ENCODE measurements at places on chromosomes 5 and 9. TPM values are rescaled to one million over a fixed set of nuclear protein-coding genes. Genes with fewer than 3 reads are reported as not detected.

DNA sequence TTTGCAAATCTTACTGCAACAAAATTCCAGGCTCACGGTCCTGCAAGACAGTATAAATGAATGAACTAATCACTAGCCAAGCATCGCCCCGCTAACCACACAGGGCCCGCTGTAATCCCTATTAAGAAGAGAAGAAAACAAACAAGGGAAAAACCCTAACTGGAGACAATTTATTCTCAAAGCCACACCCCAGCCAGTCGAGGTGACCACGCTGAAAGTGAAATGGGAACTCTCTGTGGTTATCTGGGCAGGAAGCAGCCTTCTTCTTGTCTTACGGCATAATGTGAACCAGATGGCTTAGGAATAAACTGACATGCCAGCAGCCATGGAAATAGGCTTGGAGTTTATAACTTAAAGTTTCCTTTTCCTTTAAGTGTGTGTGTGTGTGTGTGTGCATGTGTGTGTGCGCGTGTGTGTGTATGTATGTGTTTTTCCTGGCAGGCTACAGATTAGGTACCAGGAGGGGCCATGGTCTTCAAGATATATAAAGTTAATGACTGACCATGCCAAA is 120.2 kb downstream of the SEMA6A start:
- no peak for DNase-seq

DNA sequence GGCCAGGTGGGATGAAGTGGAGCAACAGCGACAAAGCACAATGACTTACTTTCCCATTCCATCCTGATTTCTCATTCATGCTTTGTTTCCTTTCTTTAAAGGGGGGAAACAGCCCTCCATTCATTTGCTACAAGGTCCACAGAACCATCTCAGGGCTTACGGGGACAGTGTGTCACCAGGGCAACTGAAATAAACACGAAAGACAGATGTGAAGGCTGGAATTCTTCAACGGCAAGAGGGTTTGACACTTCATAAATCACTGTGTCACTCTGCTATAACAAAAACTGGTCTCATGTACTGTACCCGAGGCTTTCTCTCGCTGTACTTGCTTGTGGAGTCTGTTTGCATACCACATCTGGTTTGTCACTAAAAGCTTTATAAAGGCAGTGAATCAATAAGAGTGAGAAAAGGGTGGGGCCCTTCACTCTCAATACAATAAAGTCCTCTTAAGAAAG is 150.8 kb downstream of the EFNA5 start:
- no peak for DNase-seq

GRCh38 chr9:74875656-74876055 is 12.1 kb downstream of the TRPM6 start:
- no peak for DNase-seq

- no peak for DNase-seq
Observed at GRCh38 chr5:61472172-61472958, 140.3 kb downstream of the ZSWIM6 start.

GRCh38 chr5:150270541-150271295 is 18.9 kb downstream of the CAMK2A start:
- no peak for DNase-seq

DNA sequence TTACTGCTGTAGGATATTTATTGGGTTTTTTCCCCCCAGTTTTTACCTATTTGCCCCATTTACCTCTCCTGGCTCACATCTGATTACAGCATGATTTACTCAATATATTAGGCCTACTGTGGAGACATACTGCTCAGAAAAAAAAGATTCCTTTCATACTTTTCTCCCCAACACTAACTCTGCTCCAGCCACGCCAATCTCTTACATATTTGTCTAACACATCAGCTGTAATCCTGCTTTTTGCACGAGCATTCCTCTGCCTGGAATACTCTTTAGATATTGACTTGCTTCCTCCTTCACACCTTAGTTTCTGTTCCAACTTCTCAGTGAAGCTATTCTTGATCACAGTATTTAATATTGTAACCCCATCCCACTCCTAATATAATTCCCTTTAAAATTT is 158.1 kb upstream of the VCAN start:
- no peak for DNase-seq

GRCh38 chr5:16492398-16493140 is 27.0 kb upstream of the ZNF622 start:
- no peak for DNase-seq

GRCh38 chr5:3353561-3353960 is 242.1 kb upstream of the IRX1 start:
- DNase-seq: no peak

DNA sequence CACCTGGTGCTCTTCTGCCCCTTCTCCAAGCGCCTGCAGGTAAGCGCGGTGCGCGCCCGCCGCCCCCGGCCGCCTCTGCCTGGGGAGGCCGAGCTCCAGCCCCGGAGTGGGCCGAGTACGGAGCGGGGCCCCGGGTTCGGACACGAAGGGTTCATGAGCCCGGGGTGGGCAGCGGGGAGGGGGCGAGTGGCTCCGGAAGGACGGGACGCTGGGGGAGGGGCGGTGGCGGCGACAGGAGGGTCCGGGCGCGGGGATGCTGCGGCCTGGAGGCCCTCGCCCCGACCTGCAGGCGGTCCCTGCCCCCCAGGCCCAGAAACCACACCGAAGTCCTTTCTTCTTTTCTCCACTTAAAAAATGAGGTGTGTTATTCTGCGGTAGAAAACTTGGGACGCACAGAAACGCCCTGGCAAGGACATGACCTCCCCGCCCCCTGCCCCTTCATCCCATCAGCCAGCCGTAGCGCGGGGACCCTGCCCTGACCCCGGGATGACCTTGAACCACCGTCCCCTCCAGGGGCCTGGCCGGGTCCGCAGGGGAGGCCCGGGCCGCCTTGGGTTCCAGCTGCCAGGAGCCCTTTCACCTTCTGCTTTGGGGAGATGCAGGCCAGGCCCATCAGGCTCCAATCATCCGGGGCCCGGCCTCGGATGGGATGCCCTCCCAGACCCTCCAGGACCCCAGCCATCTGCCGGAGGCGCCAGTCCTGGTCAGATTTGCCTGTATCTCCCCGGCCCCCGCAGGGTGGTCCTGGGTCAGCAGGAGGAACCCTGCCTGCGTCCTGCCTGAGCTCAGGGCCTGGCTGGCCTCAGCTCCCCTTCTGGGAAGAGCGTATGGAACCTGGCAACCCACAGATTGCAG is 545 bp downstream of the DIPK1B start:
- DNase-seq: no peak

DNA sequence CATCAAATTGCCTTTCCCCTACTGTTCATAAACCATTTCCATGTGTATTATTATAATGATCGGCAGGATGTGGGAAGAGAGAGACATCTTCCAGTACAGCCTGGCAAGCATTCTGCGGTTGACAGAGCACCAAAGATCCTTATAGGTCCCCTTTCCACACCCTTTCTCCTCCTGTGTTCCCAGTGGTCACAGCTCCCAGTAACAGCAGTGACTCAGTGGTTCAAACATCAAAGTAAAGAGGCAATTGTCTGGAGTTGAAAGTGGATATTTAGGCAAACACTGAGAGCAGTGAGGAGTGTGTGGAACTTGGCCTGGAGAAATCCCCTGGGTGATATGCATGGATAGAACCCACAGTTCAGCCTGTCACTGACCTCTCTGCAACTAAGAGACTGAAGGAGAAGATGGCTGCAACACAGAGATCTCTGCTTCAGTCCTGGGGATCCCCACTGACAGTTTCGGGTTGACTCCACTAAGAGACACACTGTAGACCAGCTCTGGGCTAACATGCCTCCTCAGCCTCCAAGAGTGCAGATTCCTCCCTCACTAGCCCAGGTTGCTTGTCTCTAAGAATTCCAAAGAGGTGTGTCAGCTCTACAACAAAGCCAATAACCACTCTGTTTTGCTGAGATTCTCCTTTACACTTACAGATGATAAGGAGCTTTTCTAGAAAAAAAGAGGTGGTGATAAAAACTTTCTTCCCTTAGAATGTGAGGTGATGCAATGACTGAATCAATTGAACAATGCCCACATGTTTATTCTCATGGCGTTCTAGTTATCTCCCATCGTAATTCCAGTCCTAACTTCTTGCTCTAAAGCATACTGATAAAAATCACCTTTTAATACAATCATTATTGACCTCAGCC is 94.4 kb upstream of the IL6ST start:
- no peak for DNase-seq

The BTNL3 gene
- total RNA-seq: not detected

- no peak for DNase-seq
Observed at GRCh38 chr5:154881986-154882385, 23.6 kb downstream of the CNOT8 start.

DNA sequence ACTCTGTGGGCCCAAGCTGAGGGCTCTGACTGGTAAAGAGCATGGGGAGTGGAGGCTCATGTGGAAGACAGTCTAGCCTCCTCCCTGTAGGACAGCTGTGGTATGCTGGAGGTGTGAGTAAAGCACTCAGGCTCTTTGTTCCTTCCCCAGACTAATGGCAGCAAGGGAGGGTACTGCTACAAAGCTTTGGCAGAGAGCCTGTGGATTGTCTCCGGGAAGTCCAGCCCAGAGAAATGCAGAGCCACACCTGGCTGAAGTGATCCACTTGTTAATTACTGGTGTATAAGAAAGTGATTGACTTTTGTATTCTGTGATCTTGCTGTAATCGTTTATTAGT is 161.7 kb downstream of the OXCT1 start:
- no peak for DNase-seq

DNA sequence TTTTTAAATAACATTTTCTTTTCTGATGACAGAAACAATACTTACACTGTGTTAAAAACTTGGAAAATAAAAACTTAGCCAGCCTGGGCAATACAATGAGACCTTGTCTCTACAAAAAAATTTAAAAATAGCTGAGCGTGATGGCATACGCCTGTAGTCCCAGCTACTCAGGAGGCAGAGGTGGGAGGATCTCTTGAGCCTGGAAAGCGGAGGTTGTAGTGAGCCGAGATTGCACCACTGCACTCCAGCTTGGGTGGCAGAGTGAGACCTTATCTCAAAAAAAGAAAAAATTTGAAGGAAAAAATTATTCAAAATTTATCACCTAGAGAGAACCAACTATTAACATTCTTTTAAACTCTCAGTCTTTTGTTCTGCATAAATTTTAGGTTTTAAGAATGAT is 4.9 kb upstream of the CMYA5 start:
- no peak for DNase-seq

- no peak for DNase-seq
Observed at GRCh38 chr9:87601176-87601575, 103.5 kb downstream of the DAPK1 start.

The PDE6A gene
- not detected for total RNA-seq

DNA sequence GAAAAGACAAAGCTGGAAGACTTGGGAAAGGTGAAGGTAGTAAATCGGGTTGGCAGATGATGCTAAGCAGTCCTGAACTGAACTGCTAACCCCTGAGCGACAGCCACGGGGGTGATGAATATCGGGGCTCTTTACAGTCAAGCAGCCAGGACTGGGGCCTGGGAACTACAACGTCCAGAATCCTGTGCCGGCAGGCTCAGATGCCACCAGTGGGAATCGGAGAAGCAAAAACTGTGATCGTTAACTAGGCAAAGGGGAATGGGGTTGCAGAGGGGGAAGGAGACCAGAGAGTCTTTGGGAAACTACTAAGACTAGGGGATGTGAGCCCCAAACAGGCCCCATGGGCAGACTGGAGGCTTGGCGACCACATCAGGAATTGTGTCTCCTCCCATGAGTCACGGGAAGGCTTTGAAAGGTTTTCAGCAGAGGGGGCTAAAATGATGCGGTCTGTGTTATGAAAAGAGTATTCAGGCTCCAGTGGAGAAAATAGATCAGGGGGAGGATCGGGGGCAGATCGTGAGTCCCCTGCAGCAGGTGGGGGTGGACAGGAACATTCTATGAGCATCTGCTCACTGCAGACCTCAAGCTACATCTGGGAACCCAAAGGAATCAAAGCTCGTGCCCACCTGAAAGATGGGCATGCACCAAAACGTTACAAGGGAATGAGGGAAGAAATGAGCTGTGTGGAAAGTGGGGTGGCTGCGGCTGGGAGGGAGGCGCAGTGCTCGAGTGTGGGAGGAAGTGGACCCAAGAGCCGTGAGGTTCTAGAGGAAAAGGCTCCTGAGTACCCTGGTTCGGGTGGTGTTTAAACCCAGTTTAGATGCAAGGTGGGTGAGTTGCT is 53.8 kb downstream of the HRH2 start:
- DNase-seq: no peak

The SLC6A18 gene
- total RNA-seq: not detected

GRCh38 chr5:33579789-33580188 is 139.0 kb downstream of the TARS1 start:
- DNase-seq: no peak

Data from glomerular endothelial cell (primary cell).